ENCODE measurements at places on chromosomes 7 and 10.

DNA sequence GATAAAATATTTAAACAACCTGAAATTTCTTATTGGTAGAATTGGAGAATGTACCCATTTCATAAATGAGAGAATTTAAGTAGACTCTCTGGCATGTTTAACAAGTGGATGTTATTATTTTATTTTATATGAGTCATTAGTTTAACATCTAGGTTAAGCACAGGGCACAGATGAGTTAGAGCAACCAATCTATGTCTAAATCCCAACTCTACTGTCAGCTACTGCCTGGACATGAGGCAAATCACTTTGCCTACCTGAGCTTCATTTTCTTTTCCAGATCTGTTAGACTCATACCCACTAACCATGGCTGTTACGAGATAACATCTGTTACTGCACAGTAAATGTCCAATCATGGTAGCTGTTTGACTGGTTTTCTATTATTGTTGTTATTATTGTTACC is 251.1 kb downstream of the INHBA start:
- peak; percentile 23 for DNase-seq

DNA sequence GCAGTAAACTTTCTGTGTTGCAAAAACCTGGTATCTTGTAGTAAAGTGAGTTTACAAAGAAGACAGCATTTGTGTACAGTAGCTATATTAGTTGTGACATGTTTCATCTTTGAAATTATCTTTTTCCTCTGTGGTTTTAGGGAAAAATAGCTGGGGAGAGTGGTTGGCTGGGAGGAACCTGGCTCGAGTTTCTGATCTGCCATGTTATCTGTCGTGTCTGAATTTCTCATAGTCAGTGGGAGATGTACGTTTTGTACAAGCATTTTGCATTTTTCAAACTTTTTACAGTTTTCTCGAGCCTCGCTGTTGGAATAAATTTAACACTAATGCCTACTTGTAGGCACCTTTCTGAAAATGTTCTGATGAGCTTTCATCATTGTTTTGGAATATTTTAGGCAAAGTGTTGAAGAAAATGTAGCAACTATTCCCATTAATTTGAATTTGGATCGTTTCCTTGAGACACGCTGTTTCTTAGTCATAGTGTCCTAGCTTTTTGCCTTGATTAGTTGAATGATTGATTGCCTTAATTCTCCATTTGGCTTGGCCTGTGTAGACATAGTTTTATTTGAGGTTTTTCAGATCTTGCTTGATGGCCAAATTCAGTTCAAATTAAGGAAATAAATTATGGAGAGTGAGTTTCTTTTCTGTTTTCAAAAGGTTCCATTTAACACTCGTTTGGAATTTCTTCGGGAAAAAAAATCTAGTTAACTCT is 65.1 kb downstream of the CAMK1D start:
- DNase-seq: peak; percentile 41

- DNase-seq: no peak
These were observed 22.6 kb downstream of the SLIT1 start for GRCh38 chr10:97163181-97163580.

- DNase-seq: no peak
These were observed 125.6 kb upstream of the TBX20 start for GRCh38 chr7:35379481-35379880.

- DNase-seq: no peak
These were observed 414.0 kb upstream of the MKI67 start for GRCh38 chr10:128540128-128540762.

- peak; percentile 77 for DNase-seq
These were observed 21.4 kb upstream of the TPST1 start for GRCh38 chr7:66183700-66184099.

GRCh38 chr7:45065031-45065995 is 23.5 kb downstream of the NACAD start:
- no peak for DNase-seq

GRCh38 chr10:71700731-71701368 is 18.7 kb downstream of the C10orf105 start:
- no peak for DNase-seq

DNA sequence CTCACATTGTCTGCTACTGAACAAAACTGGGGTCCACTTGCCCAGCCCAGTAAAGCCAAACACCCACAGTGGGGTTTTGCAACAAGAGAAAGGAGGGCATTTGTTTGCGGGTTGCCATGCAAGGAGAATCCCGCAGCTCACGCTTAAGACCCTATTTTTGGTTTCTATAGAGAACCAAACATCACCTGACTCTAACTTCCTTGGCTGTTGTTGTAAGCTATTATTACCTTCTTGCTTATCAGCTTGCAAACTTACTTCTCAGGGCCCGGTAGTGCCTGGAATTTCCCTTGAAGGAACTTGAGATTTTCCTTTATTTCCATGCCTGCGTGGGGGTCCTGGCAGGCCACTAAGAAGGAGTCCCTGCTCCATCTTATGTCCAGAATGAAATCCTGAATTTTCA is 20.7 kb downstream of the IFIT3 start:
- DNase-seq: no peak

DNA sequence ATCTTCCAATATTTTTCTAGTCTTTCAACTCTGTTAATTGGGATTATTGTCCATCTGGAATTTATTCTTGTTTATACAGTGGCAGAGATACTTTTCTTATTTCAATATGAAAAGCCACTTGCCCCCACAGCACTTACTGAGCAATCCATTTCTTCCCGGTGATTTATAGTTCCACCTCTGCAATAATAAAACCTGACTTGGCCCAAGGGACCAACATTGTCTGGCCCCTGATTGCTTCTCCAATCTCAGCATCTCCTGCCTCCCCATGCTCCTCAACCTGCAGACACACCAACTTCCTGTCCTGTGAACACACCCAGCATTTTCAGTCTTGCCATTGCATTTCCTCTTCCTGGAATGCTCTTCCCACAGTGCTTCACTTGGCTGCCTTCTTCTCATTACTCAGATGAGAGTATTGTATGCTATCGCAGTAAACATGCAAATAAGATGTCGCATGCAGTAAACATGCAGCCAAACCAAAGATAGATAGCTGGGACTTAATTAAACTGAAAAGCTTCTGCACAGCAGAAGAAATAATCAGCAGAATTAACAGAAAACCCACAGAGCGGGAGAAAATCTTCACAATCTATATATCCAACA is 19.5 kb downstream of the ITGA8 start:
- no peak for DNase-seq

DNA sequence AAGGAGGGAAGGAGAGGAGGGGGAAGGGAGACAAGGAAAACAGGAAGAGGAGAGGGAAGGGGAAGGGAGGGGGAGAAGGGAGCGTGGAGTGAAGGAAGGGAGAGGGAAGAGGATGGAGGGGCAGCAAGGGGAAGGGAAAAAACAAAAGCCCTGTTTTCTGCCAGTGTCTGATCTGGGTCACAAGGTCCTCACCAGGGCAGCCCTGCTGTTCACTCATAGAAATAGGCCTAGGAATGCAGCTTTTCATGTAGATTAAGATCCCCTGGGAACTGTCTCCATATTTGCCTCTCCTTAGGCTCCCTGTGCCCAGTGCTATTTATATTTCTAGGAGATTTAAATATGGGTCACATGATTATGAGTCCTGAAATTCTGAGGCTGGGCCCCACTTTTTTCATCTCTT is 790.7 kb downstream of the TNS3 start:
- peak; percentile 61 for DNase-seq

DNA sequence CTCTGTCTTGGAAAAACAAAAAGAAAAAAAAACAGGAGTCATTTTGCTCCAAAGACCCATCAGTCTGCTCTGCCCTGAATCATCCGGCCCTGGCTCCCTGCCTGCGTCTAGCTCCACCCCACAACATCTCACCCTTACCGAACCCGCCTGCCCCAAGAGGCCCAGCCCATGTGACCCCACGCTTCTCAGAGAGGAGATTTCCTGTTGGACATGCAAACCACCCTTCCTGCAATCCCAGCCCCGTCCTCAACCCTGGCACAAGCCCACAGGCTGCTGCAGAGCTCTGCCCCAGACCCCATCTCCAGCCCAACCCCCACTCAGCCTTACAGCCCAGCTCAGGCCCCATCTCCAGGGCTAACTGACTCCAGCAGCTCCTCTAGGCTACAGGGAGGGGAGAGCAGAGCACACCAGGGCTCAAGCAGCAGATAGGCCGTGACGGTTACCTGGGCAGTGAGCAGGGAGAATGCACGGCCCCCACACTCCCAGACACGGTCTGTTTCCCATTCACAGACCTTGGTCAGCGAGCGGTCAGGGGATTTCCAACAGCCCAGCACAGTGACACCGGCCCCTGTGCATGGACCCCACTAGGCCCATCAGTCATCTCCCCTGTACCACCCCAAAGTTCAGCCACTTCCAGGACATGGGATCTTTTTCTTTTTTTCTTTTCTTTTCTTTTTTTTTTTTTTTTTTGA is 69.9 kb upstream of the GTF2I start:
- DNase-seq: peak; percentile 88

- peak; percentile 69 for DNase-seq
These were observed 78.7 kb upstream of the CXCL12 start for GRCh38 chr10:44463511-44464121.

- no peak for DNase-seq
These were observed 31.2 kb downstream of the EBF3 start for GRCh38 chr10:129932751-129933433.

GRCh38 chr7:1566687-1567048 is 3.2 kb downstream of the PSMG3 start:
- DNase-seq: no peak

DNA sequence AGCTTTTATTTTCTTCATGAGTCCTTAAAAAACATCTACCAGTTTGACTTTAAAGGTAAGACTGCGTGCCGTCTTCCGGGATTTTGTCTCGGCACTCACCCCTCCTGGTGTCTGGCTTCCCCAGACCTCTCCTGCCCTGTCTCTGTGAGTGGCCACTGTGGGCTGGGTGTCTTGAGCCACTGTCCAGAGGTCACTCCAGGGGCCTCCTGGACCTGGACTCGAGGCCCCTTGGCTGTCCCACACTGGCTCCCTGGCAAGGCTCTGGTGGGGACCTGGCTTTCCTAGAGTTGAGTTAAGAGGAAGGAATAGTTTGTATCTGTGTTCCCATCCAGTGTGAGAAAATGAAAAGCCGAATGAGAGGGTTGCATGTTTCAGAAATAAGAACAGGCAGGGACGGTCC is 95.5 kb downstream of the NKX6-2 start:
- DNase-seq: no peak

- no peak for DNase-seq
These were observed 12.2 kb downstream of the LANCL2 start for GRCh38 chr7:55377162-55377817.

GRCh38 chr7:140310337-140311002 is 87.9 kb downstream of the SLC37A3 start:
- DNase-seq: peak; percentile 18

DNA sequence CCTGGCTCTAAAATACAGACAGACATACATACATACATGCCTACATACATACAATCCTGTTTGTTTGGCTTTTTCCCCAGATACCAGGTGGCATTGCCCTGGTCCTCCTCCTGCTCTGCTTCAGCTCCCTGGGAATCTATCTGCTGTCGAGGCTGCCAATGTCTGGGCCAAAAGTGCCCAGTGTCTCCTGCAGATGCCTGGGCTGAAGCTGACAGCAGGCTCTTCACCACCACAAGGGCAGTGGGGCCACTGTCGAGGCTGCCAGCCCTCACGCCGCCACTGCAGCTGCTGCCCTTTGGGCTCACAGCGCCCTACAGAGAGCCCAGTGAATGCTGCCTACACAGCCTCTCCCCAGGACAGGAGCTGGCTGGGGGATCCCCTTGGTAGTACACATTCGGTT is 18.0 kb upstream of the STN1 start:
- DNase-seq: no peak

- peak; percentile 48 for DNase-seq
These were observed 29.3 kb upstream of the ITGB8 start for GRCh38 chr7:20301311-20301939.

DNA sequence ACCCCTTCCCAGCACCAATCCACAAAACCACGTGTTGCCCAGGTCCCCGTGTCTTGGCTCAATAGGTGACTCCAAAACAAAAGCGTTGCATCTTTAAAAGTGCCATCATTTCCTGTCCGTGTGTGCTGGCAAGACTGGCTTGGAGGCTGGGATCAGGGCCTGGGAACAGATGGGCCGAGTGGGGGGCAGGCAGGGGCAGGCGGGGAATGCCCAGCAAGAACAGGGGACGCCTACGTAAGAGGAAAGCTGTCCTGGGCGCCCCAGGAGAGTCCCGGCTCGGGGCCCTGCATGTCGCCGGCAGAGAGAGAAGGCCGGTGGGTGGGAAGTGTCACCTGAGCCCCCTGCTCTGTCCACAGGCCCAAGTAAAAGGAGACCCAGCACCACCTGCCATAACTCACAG is 86.5 kb downstream of the PAXIP1 start:
- DNase-seq: no peak

DNA sequence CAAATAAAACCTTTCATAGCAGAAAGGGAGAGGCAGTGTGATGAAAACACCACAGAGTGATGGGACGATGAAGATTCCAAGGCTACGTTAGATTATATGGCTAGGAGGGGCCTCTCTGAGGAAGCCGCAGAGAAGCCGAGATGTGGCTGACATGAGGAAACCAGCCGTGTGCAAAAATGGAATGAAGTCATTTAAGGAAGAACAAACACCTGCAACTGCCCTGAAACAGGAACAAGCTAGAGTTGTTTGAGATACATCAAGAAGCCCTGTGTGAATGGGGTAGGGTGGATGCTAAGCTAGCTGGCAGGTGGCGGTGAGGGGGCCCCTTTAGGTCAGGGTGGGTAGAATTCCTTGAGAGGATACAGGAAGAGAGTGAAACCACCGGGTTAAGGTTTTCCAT is 129.5 kb downstream of the KLF6 start:
- DNase-seq: no peak

GRCh38 chr10:87546971-87547413 is 42.3 kb downstream of the MINPP1 start:
- no peak for DNase-seq

DNA sequence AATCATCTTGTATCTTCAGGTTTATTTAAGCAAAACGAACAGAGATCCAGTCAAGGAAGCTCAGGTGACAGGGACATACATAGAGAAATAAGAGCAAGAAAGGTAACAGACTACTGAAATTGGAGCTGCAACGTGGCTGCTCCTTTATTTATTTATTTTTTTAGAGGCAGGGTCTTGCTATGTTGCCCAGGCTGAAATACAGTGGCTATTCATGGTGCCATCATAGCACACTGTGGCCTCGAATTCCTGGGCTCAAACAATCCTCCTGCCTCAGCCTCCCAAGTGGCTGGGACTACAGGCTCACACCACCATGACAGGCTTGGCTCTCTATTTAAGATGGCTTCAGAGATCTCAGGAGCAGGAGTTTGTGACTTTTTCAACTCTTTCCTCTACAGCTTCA is 46.4 kb downstream of the COL1A2 start:
- DNase-seq: no peak

DNA sequence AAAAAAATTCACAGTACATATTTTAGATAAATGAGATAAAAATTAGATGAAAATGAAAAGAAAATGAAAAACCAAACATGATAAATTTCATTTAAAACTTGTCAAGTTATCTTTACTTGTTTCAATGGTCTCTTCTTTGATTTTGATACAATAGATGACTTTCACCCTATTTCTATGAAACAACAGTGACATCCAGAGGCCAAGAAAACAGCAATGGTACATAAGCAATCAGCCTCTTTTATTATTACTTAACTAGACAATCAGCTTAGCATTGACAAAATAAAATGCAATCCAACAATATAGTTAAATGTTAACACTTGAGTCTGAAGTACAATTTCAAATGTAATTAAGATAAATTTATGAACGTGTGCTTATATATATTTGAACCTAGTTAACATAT is 74.8 kb upstream of the GPR37 start:
- no peak for DNase-seq

Measured in fibroblast of skin of right quadriceps (primary cell).